ENCODE measurements at places on chromosomes 12 and 14. TPM values are rescaled to one million over a fixed set of nuclear protein-coding genes. Genes with fewer than 3 reads are reported as not detected.

SLC38A2 gene
- total RNA-seq: 140 TPM

GRCh38 chr14:91847693-91848092 lies 19.6 kb downstream of the TC2N start:
- no peak for DNase-seq

DNA sequence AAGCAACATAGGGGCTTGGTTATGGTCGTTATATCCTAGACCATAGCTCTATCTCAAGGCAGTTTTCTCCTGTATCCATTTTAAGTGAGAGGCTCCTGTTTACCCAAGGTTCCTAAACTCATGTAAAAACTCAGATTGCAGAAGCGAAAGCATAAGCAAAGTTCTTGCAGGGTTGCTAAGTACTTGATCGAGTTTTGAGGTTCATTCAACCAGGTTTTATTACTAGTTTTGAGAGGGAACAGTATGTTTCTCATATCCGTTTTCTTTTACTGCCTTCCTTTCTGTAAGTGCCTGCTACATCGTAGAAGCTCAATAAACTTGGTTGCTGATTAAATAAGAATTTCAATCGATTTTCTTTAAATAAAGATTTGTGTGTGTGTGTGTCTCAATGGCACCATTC lies 5.1 kb downstream of the AKAP3 start:
- no peak for DNase-seq

DNA sequence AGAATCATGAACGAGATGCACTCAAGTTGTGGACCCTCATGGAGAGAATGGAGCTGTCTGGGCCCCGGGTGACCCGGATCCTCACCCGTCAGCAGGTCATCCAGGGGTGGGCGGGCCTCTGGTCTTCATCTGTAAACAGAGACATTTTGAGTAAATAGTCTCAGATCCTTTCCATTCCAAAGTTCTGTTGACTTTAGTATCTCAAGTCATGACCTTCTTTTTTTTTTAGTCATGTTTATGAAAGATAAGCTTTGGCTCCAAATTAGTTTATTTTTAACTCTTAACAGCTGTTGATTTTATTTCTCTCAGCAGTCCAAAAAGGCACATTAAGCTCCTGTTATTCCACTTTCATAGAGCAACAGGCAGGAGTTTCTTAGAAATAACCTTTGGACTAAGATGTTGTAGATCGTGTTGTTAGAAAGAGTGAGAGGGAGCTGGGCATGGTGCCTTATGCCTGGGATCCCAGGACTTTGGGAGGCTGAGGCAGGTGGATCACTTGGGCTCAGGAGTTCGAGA lies 48.9 kb upstream of the AMN start:
- DNase-seq: no peak

GRCh38 chr12:53803194-53803593 lies 51.4 kb upstream of the CISTR start:
- DNase-seq: no peak

- no peak for DNase-seq
Measured at GRCh38 chr12:65532162-65532561, 253.7 kb downstream of the MSRB3 start.

DNA sequence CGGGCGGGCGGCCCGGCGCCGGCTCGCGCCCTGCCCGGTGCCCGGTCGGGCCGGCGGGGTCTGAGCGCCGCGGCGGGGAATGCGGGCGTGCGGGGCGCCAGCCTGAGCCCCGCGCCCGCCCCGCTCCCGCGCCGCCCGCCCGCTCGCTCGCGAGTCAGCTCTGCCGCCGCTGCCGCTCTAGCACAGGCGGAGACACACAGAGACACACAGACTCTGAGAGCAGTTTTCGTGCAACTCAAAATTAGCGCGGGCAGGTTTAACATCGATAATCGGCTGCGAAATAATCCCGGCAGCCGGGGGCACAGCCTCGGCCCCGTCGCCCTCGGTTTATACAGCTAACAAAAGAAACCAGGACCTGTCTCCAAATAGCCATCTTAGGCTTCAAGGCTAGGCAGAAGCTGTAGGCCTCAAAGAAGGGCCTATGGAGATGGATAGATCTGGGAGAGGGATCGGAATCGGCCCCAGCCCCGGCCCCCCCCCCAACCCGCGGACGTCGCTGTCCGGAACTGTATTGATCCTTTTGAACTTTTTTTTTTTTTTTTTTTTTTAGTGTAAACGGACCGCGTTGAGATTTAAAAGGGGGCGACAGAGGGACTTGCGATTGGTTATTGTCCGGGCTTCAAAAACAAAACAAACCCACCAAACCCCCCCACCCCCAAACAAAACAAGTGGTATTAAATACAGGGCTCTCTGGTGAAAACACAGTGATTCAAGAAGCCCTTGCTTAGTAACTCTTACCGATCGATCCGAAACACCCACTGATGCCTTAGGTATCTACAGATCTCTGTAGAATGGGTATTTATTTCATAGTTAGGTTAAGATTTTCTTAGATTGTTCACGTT lies 1.1 kb downstream of the ARID2 start:
- peak; percentile 29 for DNase-seq

Measured in A172 (cell line).